ENCODE measurements at places on chromosomes 2 and 18.

- DNase-seq, result peak; percentile 92
These were observed 56.5 kb upstream of the CREB1 start for GRCh38 chr2:207473049-207473930.

- DNase-seq, result peak; percentile 46
These were observed 22.8 kb downstream of the NFE2L2 start for GRCh38 chr2:177241711-177242120.

DNA sequence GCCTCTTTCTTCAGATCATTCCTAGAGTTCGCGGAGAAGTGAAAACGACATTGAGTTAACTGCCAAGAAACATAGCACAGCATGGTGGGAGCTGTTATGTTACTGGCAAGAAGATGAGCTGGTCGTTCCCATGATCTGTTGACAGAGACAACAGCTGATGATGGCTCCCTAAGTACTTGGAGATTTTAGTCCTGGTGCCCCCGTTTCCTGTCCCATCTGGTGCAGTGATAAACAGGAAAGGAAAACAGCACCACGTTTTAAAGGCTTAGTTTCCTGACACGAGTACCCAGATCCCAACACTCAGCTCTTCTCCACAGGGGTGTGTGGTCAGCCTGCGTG, 56.4 kb upstream of the KCNG2 start:
- no peak for DNase-seq

- DNase-seq, result no peak
These were observed 336.8 kb downstream of the MYCN start for GRCh38 chr2:16277117-16277516.

GRCh38 chr2:38682008-38682575, 16.2 kb downstream of the GALM start:
- DNase-seq, result no peak

DNA sequence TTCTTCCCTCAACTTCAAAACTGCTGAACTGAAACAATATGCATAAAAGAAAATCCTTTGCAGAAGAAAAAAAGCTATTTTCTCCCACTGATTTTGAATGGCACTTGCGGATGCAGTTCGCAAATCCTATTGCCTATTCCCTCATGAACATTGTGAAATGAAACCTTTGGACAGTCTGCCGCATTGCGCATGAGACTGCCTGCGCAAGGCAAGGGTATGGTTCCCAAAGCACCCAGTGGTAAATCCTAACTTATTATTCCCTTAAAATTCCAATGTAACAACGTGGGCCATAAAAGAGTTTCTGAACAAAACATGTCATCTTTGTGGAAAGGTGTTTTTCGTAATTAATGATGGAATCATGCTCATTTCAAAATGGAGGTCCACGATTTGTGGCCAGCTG, 8.4 kb downstream of the HOXD8 start:
- no peak for DNase-seq

DNA sequence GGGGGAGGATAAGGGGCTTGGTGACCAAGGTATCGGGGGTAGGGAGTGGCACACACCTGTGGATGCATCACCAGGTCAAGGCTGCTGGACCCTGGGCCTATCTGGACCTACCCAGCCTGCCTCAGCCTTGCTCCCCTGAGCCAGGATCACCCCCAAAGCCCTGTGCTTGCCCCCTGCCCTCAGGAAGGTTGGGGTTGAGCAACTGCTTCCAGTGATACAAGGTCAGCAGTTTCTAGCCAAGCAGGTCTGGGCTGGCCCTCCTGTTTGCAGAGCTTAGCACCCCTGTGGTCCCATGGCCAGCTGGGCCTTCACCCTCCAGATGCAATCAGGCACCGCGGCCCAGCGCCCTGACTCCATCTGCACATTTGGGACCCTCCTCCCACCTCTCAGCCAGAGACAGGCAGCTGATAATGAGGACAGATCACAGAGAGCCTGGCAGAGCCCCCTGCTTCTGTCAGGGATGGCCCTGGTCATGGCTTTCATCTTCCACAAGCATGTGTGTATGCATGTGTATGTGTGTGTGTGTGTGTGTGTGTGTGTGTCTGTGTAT, 154.6 kb downstream of the TFCP2L1 start:
- DNase-seq, result no peak

DNA sequence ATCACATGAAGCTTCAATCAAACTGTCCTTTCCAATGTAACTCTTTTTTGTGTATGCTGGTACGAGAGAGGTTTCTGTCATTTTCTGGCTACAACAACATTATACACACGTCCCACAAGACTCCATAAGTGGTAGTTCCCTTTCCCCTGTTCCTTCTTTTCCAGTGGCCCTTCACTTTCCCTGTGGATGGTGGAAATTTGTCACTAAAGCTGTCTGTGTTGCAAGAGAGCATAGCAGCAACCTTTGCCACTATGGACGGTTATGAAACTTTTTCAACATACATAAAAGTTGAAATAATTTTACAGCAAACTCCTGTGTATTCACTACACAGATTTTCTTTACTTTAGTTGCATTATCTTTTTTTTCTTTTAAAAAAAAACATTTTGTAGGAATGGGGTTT, 18.7 kb downstream of the DBI start:
- no peak for DNase-seq

GRCh38 chr2:152630466-152630865, 86.8 kb downstream of the PRPF40A start:
- no peak for DNase-seq

DNA sequence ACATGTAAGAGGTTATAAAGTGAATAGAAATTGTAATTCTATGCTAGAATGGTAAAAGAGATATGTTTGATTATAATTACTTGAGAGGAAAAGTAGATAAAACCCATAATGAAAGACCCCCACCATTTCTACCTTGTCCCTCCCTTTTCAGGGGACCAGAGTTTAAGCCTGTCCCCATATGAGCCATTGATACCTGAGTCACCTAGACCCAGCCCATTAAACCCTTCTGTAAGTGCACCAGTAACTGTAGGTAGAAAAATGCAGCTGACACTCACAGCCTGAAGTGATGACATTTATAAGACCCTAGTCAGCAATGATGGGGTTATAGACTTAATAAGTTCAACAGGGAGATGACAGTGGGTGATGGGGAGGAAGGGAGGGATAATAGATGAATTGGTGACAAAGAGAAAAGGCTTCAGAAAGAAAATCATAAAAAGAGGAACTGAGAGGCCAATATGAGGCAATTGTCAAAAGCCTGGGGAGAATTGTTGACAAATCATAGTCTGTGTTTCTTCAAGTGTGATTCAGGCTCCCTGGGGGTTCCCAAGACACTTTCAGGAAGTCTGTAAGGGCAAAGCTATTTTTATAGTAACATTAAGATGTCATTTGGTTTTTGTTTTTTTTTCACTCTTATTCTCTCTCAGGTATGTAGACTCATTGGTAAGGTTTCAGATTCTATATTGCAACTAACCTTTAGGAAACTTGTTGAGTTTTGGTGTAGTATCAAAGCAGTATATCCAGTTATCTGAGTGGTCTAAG, 544.2 kb downstream of the SATB2 start:
- peak; percentile 28 for DNase-seq

DNA sequence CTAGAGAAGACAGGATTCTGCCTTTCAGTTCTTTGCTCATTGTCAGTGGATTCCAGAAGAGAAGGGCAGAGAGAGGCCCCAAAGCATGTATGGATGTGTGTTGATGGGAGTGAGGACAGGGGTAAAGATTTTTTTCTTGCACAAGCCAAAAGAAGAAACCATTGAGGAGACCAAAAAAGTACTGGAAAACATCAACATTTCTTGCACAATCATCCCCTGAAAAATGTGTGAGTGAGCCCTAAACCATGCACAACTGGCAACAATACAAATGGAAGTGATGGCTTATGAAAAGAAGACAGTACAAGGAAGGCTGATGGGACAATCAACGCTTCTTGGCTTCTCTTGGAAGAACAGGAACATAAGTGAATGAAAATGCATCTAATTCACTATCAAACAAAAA, 5.6 kb upstream of the SMAD7 start:
- DNase-seq, result peak; percentile 92

DNA sequence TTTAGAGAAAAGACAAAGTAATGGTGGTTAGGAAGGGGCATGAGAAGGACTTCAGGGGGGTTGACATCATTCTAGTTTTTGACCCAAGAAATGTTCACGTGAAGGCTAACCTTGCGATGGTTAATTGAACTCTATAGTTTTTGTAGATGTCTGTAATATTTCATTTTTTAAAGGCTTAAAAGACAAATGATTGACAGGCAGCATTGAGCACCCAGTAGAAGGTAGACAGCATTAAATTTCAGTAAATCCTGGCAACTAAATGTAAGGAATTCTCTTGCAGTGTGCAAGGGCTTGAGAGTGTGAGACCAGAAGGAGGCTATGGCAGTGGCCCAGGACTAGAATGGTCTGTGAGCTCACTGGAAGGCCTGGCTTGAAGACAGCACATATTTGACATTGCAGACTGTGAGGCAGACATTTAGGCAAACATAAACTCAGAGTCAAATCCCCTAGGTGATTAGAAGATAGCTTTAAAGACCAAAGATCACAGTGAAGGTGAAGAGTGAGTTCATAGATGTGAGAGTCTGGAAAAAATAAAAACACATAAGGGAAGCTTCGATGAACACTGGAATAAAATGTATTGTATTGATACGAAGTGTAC, 100.1 kb upstream of the MAP4K4 start:
- peak; percentile 71 for DNase-seq

- DNase-seq, result no peak
These were observed 56.7 kb downstream of the HS1BP3 start for GRCh38 chr2:20594048-20594750.

DNA sequence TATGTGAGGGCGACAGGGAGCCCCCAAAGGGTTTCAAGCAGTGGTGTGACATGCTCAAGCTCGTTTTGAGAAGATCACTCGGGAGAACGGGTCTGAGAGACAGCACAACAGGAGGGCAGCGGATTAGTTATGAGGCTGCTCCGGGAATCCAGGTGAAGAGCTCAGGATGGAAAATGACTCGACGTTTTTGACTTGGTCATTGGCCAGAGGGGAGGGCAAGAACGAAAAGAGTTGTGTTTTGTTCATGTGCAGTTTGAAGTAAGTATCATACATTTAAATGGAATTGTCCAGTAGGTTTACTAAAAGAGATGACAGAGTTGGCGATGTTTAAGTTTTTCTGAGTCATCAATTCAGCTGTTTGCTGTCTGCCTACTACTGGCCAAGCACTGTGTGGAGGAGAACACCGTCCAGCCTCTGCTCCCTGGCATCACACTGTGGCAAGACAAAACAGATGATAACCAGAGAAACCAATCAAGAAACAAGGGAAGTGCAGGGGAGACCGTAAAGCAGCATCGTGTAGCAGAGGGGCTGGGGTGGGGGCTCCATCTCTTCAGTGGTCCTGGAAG, 25.3 kb upstream of the ANXA4 start:
- DNase-seq, result peak; percentile 55

DNA sequence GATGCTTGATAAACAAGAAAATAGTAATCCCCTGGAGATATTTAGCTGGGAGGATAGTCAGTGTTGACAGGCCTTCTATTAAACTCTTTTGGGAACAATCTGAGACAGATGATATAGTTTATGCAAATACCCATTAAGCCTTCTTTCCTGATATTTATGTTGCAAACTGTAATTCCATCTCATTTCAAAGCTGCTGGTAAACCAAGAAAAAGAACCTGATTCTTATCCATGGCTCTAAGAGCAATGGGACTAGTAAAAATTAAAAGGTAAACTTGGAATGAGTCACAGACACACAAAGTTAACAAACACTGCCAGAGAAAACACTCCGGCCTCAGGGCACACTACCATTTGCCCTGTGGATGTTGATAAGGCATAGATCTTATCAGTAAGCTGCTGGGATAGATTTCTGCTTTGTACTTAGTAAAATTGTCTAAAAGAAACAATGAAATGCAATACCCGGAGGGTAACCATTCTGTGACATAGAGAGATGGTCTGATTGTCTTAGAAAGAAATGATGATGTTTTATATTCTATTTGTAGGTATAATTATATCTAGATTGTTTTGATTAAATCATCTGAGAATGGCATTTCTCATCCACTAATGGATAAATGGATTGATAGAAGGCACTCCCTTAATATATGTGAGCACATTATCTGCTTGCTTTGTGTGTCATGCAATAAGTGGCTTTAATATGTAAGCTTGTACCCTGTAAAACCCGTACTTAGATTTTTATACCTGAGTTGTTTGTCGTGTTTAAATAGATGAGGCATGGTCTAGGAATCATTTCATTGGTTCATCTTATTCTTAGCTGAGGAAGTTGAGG, 13.2 kb downstream of the GALR1 start:
- DNase-seq, result no peak

- DNase-seq, result peak; percentile 27
These were observed 38.2 kb upstream of the ACTR3 start for GRCh38 chr2:113851640-113852039.

- DNase-seq, result no peak
These were observed 1040.3 kb downstream of the SOCS6 start for GRCh38 chr18:71329114-71329513.

- peak; percentile 5 for DNase-seq
These were observed 40.0 kb downstream of the NPPC start for GRCh38 chr2:231886071-231886681.

DNA sequence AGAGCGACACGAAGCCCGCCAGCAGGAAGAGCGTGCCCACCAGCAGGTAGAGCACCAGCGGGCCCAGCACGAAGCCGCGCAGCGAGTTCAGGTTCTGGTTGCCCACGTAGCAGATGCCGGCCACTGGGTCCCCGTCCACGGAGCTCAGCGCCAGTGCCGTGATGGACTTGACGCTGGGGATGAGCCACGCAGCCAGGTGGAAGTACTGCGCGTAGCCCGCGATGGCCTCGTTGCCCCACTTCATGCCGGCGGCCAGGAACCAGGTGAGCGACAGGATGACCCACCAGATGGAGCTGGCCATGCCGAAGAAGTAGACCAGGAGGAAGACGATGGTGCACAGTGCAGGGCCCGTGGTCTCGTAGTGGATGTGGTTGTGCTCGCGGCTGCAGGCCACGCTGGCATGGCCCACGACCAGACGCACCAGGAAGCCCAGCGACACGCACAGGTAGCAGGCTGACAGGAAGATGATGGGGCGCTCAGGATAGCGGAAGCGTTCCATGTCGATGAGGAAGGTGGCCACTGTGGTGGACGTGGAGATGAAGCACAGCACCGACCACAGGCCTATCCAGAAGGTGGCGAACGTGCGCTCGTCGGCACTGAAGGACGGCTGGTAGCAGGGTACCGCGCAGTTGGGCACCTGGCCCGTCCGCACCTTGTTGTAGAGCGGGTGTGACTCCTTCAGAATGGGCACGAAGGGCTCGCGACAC, 2.1 kb downstream of the FZD5 start:
- peak; percentile 30 for DNase-seq

DNA sequence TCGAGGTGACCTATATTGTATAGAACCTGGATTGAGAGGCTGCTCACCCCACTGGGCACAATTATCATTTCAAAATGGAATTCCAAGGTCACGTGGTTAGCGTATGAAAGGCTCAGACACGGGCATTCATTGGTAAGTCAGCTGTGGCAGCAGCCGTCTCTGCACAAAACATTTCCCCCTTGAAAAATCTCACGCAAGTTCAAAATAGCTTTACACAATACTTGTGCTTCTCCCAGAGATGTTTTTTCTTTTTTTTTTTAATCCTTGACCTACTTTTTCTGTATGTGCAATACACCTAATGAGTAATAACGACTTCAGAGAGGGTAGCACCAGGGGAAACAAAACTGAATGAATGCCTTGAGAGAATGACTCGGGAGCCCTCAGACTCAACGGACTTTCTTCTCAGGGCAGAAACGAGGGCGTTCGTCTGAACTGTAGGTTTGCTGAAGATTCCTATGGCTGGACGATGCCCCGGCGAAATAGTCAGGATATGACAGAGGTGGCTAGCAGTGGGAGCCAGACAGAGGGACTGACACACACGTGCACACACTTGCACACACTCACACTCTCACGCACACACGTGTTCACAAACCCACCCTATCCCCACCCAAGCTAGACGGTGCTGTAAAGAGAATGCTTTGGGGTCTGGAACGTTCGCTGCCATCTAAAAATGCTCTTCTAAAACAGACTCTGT, 77.8 kb downstream of the PDCL3 start:
- peak; percentile 31 for DNase-seq

- DNase-seq, result no peak
These were observed 16.1 kb downstream of the COLEC11 start for GRCh38 chr2:3610881-3611505.

Data from cardiac fibroblast (primary cell).